ENCODE measurements at places on chromosomes 3 and 15.

DNA sequence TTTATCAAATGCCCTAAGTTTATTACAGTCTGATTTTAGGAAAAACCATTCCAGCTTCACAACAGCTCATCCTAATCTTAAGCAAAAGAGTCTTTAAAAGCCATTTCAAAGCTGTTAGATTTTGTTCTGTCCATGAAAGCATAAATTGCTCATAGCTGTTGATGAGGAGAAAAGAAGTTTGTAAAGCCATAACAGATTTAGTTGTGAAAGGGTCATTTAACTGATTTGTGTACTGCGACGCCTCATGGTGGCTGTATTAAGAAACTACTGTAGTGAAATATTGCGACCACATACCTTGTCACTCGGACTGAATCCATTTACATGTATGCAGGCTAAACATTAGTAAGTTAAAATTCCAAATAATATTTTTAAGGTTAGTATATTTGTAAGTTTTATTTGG, 20.9 kb downstream of the BBX start:
- DNase-seq: no peak

- no peak for DNase-seq
Measured at GRCh38 chr3:25023876-25024275, 404.2 kb upstream of the RARB start.

GRCh38 chr3:122299215-122299614, 25.8 kb upstream of the CSTA start:
- DNase-seq: no peak

DNA sequence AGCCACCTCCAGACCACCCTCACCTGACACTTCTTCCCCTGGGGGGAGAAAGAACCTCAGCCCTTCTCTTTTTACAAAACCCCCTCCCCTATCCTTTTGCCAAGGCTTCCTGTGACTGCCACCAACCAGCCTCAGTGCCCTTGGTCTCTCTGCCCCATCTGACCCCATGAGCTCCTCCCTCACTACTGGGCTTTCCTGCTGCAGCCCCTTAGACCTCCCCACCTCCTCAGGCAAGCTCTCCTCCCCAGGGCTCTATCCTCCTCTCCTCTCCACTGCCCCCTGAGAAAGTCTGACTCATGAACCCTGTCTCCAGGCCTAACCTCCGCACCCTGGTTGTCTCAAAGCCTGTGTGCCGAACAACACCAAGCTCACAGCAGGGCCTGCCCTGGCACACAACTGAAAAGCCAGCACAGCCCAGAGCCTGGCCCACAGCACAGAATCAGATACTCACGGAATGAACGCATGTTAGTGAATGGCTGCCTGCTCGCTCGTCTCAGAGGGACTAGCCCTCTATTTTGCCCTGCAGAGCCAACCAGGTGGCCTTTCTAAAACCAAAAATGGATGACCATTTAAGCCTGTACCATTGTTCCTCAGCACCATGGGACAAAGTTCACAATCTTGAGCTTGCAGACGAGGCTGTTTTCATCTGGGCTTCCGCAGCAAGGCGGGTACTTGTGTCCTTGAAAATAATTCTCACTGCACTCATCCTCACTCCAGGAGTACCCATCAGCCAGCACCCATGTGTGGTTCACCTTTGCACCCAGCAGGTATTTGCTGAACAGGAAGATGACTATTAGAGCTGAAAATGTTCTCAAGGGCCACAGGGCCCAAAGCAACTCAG, 1.7 kb downstream of the CHDH start:
- DNase-seq: no peak

GRCh38 chr15:90479656-90480055, 50.1 kb upstream of the CRTC3 start:
- peak; percentile 55 for DNase-seq

DNA sequence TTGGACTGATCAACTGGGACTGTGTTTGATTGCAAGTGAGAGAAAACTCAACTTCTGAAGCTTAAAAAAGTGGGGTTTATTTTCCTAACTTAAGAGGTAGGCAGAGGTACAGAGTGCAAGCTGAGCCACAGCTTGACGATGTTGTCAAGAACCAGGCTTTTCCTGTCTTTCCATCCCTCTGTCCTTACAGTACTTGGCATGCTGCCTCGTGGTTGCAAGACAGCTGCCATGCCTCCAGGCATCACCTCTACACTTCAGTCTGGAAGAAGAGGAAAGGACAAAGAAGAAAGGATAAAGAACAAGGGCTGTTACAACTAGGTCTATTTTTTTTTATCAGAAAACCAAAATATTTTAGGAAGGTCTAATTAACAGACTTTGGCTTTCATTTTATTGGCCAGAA, 51.8 kb upstream of the GALNT15 start:
- DNase-seq: no peak

DNA sequence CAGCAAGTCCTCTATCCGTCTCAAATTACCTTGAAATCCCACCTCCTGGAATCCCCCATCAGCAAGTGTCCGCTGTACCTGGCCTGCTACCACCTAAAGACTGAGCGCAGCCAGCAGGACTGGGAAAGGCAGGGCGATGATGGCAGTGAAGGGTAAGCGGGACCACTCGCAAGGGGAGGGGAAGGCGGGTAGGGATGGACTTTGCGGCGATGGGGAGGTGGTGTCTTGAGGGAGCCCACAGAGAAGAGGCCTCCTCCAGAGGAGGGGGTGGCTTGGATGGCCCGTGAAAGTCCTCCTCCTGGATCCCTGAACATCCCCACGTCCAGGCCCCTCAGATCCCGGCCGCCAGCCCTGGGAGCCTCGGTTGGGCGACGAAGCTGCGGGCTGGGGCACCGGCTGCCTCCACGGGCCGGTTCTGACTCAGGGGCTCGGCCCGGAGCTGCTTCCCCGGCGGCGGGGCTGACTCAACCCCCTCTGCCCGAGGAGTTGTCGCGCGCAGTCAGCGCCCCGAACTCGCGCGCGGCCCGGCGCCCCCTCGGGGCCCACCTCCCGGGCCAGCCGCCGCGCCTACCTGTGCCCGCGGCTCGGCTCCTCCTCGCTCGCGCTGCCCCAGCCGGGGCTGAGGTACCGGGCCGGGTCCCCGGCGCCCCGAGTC, 512 bp downstream of the LARP6 start:
- DNase-seq: peak; percentile 38

DNA sequence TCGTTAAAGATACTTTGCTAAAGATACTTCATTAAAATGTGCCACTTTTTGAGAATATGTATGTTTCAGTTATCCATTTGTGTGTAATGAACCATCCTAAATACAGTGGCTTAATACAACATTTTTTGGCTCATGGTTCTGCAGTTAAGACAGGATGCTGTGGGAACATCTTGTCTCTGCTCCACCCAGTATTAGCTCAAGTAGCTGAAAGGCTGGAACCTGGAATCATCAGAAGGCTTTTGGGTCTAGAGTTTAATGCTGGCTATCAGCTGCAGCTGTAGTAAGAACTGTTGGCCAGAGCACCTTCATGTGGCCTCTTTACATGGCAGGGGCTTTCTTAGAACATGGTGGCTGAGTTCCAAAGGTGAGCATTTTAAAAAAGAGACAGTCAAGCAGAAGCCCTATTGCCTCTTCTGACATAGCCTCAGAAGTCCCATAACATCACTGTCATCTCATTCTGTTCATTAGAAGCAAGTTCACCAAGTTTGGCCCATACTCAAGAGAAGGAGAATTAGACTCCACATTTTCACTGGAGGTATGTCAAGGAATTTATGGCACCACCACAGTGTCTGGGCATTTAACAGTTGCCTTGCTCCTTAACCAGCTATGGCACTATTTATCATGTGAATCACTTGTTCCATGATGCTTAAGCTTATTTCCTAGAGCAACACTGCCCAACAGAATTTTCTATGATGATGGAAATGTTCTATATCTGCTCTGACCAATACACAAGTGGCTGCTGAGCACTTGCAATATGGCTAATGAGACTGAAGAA, 70.4 kb upstream of the PDZRN3 start:
- DNase-seq: no peak

DNA sequence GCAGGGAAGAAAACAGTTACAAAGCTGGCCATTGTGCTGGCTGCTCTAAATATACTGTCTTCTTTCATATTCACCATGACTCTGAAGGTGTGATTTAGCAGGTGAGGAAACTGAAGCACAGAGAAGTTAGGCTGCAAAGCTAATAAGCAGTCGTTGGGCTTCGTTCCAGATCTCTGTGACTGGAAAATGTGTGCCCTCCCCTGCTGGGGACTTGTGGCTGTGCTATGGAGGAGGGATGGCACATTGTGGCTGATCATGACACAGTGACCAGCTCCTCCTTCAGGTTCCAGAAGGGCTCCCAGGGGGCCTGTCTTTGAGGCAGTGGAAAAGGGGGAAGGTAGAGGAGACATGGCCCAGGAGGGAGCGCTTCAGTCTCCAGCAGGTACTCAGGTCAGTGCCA, 19.2 kb downstream of the PXK start:
- no peak for DNase-seq

GRCh38 chr3:4825436-4826236, 153.6 kb upstream of the BHLHE40 start:
- DNase-seq: no peak

DNA sequence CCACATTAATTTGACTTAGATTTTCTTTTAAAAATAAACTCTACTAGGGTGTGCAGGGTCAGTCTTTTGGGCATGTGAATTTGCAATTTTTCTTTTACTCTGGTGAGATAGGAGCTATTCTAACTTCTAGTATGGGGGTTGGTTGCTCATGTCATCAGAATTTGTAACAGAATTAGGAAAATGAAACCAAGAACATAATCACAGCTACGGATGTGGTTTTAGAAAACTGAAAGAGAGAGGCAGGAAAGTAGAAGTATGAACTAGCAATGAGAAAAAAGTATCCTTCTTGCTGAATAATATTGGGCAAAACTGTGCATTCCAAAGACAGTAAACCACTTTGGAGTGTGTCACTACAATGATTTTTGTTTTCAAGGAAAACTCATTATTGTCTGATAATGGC, 43.3 kb downstream of the ADPGK start:
- DNase-seq: no peak

- no peak for DNase-seq
Measured at GRCh38 chr3:187744169-187745151, 808 bp downstream of the BCL6 start.

GRCh38 chr15:63983061-63983711, 63.1 kb downstream of the DAPK2 start:
- DNase-seq: no peak

Data from astrocyte of the cerebellum (primary cell).